ENCODE measurements at places on chromosomes 7 and 10.

DNA sequence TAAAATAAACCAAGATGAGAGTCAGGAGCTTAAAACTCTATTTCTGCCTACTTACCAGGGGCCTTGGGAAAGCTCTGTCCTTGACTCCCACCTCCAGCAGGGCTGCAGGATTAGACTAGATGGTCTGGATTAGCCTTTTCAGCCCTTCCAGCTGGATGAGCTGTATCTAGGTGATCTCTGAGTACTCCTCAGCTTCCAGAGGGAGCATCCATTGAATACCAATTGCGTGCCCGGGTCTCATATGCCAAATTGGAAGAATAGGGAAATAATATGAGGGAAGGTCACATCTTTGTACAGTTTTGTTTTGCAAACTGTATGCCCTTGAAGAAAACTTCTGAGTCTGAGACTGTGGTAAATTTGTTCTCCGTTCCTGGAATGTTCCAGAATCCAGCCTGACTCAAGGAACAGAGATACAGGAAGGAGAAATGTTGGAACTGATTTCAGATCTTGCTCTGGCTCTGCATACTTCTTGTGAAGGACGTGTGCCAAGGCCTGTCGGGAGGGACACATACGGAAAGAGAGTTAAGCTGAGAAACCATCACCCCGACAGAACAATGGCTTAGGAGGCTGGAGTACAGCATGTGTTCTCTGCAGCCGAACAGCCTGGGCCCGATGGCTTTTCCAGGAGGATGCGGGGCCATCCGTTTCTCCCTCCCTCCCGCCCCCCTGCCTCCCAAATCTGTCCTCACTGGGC is 44.9 kb downstream of the MINDY4 start:
- DNase-seq, result no peak

DNA sequence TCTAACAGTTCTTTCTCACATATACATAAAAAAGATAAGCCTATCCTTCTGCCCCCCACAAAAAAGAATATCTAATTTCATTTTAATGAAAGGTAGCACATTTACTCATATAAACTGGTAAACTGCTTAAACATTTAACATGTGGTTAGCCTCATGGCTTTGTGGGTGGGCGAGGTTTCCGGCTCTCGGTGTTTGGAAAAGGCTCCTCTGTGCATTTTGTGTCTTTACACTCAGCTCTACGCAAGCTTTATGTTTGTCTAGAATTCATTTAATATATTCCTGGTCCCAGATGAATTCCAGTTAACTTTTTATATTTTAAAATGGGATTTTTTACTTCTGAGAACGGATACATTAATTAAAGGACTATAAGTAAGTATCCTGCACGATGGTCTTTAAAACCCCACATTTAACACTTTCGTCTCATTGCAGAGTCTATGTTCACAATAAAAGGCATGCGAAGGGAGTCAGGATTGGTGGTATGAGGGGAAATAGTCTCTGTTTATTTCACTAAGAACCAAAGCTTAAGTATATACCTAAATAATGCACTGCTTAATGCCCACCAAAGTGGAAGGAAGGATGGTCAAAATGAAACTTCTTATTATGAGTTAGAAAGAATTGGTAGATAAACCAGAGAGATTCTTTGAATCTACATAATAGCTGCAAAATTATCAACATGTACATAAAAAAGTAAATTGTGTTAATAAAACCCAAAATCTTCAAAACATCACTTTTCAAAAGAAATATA is 197.2 kb downstream of the CRPPA start:
- DNase-seq, result no peak

DNA sequence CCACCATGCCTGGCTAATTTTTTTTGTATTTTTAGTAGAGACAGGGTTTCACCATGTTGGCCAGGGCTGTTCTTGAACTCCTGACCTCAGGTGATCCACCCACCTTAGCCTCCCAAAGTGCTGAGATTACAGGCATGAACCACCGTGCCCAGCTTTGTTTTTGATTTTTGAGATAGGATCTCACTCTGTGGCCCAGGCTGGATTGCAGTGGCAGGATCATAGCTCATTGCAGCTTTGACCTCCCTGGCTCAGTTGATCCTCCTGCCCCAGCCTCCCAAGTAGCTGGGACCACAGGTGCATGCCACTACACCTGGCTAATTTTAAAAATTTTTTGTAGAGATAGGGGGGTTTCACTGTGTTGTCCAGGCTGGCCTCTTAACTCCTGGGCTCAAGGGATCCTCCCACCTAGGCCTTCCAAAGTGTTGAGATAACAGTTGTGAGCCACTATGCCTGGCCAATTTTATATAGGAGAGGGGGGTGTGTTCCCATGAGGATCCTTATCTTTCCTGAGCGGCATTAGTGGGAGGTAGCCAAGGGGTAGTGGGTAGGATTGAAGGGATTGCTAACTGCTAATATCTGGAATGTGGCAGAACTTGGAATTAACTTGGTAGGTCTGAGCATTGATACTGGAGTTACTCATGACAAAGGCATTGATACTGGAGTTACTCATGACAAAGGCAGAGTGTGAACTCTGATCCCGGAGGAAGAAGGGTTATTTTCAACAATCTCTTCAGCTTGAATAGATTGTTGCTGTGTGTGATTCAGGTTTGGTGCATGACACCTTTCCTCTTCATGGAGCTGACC is 1.0 kb upstream of the NOLC1 start:
- DNase-seq, result no peak

GRCh38 chr10:103695584-103696005 is 159.8 kb downstream of the SH3PXD2A start:
- DNase-seq, result no peak

DNA sequence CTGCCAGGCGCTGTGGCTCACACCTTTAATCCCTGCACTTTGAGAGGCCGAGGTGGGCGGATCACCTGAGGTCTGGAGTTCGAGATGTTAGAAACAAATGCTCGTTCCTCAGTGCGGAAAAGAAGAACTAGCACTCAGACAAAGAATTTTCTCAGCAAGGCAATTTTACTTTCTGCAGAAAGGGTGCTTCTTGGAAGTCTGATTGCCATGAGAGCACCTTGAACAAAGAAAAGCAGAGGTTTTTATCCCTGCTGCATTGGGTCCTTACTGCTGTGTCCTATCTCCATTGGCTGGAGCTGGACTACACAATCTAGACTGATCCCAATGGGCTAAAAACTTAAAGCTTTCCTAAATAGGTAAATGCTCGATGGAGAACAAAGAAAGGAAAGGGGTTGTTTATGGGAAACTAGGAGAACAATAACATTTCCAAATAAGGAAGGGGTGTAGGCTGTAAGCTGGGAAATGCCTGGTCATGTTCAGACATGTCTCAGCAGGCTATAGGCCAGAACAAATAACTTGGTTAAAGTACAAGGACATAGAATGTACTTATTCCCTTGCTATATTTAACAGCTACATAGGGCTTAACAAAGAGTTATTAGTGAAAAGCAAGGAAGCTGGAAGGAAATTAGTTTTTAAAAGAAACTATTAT is 26.1 kb upstream of the ACTR3B start:
- peak; percentile 47 for DNase-seq

- DNase-seq, result no peak
These were observed 14.4 kb downstream of the ANTXRL start for GRCh38 chr10:46301056-46301645.

- DNase-seq, result no peak
These were observed 46.3 kb downstream of the PLEKHA8 start for GRCh38 chr7:30074422-30075030.

DNA sequence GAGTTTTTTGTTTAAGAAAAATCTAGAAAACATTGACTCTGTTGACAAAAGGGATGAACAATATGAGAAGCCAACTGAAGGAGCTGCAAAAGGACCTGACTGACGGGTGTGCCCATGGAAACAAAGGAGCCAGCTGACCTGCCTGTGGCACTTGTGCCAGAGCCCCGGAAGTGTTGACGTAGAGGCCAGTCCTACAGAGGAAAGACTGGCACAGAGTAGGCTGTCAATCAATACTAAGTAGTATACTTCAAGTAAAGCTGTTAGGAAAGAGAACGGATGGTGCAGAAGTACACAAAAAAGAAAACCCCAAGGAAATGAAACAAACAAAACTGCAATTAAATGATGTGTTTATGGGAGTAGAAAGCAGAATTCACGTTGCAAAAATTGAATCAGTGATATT is 19.0 kb upstream of the ABI1 start:
- DNase-seq, result no peak

GRCh38 chr10:101525848-101526247 is 62.2 kb downstream of the POLL start:
- no peak for DNase-seq

GRCh38 chr10:120765226-120765803 is 85.8 kb upstream of the WDR11 start:
- no peak for DNase-seq

DNA sequence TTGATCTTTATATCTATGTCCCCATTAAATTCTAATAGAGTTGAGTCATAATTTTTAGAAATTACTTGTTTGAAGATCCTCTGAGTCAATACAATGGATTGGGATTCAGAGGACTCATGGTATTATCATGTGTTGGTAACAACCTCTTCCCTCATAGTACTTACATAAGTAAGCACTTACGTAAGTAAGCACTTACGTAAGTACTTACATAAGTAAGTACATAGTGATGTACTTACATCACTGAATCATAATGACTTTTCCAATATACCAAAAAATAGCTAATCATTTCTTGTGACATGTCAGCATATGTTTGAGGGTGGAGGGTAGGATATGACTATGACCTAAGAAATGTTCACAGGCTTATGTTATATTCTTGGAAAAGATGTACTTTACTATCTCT is 740.5 kb downstream of the SORCS1 start:
- no peak for DNase-seq

DNA sequence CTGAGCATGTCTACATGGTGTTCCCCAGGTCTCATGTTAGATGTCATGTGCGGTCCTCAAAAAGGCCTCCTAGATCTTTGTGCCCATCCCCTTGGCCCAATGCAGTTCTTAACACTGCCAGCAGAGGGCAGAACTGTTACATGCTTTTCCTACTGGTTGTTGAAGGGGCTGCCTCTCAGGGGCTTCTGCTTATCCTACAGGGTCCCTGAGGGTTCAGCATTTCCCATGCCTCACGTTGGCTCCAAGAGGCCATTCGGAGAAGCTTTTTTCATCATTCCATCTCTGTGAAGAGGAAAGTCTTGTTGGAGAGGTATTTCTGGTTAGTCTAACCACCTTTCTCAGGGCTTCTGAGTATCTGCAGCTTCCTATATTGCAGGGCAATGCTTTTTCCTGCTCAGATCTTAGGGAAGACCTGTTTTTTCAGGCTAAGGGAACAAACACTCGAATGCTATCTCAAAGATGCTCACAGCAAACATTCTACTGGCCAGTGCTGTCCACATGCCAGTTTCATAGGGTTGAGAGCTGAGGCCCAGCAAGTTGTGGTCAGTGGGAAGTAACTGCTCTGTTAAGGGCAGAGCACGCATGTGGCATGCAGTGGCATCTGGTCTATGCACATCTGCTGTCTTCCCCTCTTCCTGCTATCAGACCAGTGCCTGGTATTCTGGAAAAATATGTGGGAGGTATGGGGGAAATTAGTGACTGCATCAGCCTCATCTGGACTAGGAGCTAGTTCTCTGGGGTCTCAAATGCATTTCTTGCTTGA is 31.5 kb downstream of the MBL2 start:
- peak; percentile 86 for DNase-seq

- DNase-seq, result no peak
These were observed 24.7 kb upstream of the SLC18A3 start for GRCh38 chr10:49585387-49585786.

DNA sequence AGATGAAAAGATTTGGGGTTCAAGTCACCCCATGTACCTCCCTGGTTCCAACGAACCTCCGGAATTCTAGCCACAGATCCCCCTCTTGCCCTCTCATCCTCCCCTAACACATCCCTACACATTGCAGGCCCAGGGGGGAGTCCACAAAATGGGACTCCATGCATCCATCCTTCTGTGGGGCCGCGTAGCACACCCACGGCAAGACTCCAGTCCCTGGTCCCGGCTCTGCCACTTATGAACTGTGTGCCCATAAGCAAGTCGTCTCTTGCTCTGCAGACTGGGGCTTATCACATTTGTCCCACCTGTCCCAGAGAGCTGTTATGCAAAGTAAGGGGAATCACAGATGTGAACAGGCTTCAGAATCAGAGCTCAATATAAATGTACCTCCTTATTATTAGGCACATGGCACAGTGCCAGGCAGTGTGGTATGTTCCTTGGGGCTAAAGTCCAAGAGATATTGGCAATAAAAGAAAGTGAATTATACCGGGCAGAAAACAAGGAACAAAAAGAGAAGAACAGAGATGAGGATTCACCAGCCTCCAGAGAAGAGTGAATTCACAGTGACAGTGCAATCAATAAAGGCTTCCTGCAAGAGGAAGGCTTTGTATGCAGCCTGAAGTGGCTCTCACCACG is 73.9 kb downstream of the KCNMA1 start:
- no peak for DNase-seq

- DNase-seq, result no peak
These were observed 15.1 kb upstream of the GPR15LG start for GRCh38 chr10:84158550-84158949.

DNA sequence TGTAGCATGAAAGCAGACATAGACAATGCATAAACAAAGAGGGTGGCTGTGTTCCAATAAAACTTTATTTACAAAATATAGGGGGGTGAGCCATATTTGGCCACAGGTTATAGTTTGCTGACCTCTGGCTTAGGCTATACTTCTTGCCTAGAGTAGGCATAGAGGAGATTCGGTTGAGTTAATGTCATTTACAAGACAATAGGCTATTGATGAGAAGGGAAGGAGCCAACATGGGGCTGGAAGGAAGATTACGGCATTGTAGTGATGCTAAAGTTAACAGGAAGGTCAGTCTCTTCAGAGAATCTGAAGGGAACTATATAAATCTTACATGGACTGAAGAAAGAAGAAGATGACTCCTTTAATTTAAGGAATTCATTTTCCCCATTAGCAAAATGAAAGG is 463.5 kb downstream of the HTR7 start:
- DNase-seq, result peak; percentile 25

DNA sequence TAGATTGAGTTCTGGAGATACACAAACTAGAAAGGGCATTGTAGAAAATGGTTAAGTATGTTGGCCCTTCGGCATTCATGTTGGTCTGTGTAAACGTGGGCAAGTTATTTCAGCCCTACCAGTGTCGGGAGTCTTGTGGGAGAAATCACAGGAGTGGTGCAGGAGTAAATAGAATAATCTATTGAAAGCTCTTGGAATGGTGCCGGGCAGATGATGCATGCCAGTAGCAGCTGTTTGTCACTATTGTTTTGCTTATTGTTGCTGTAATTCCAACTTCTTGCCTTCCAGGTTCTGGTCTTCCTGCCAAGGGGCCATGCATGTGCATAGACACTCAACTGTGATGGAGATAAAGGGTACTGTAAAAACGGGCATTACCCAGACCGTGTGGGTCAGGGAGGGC is 259.4 kb downstream of the CAMK1D start:
- DNase-seq, result no peak
